Naive thymus-derived CD4-positive, alpha-beta T cell (primary cell): ENCODE measurements at places on chromosomes 5 and 9. TPM values are rescaled to one million over a fixed set of nuclear protein-coding genes. Genes with fewer than 3 reads are reported as not detected.

- H3K36me3 ChIP-seq = no peaks in the 10 kb centered on the region
- DNase-seq = no peak
- H3K27ac ChIP-seq = no peak overlapping the region
- H3K4me3 ChIP-seq = no peak overlapping the region
Measured at GRCh38 chr5:28574606-28575005, 1536.2 kb upstream of the CDH9 start.

GABRG2 gene
- not detected in 2 replicates for total RNA-seq

PCDHGC3 gene
- 0.29 TPM for total RNA-seq

ELOVL7 gene
- 0.29 TPM for total RNA-seq

- no peaks in the 10 kb centered on the region for H3K27me3 ChIP-seq
- no peak overlapping the region for H3K4me3 ChIP-seq
- H3K27ac ChIP-seq = no peak overlapping the region
- H3K4me1 ChIP-seq = no peaks in the 10 kb centered on the region
- no peaks in the 10 kb centered on the region for H3K36me3 ChIP-seq
Measured at GRCh38 chr5:7668627-7669026, 182.3 kb downstream of the CFAP90 start.

AIF1L gene
- not detected for total RNA-seq

GRCh38 chr5:156825688-156826087 is 24.4 kb upstream of the PPP1R2B start:
- H3K36me3 ChIP-seq = no peaks in the 10 kb centered on the region
- H3K4me1 ChIP-seq = no peaks in the 10 kb centered on the region
- H3K4me3 ChIP-seq = no peak overlapping the region
- no peak overlapping the region for H3K27ac ChIP-seq

DNA sequence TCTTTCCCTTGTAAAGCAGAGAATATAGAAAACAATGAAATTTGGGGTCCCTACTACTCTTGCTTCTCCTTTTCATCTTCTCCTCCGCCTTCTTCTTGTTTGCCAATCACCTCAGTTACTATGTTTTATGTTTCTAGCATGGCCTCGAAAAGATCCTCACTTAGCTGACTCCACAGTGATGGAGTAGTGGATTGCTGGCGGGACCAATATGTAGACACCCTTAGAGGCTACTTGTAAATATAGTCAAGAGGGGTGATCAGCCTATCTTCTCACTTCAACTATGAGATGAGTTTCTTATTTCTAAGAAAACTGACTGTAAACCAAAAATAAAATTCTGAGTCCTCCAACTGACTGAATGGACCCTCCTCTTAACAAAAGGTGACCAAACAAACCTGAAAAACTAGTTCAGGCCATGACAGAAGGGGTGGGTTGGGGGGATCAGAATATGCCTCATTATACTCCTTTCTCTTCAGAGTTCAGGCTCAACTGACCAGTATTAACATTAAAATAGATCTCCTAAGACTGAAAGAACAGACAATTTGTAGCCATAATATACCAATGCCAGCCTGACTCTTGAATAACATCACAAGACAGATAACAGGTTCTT is 829.0 kb downstream of the TLE4 start:
- no peaks in the 10 kb centered on the region for H3K36me3 ChIP-seq
- H3K27me3 ChIP-seq = no peaks in the 10 kb centered on the region

GRCh38 chr9:137666955-137667670 is 48.3 kb downstream of the EHMT1 start:
- H3K4me3 ChIP-seq = no peak overlapping the region
- no peaks in the 10 kb centered on the region for H3K27me3 ChIP-seq
- H3K4me1 ChIP-seq = peaks cover 13% of the 10 kb centered on the region
- DNase-seq = no peak
- H3K36me3 ChIP-seq = peaks cover 12% of the 10 kb centered on the region

CYLC2 gene
- total RNA-seq = not detected

- H3K27me3 ChIP-seq = no peaks in the 10 kb centered on the region
- no peaks in the 10 kb centered on the region for H3K36me3 ChIP-seq
- H3K4me3 ChIP-seq = no peak overlapping the region
- peaks cover 7% of the 10 kb centered on the region for H3K4me1 ChIP-seq
- no peak for DNase-seq
- H3K27ac ChIP-seq = no peak overlapping the region
Measured at GRCh38 chr5:96343094-96343493, 90.0 kb downstream of the PCSK1 start.

- DNase-seq = no peak
- H3K27me3 ChIP-seq = no peaks in the 10 kb centered on the region
- no peaks in the 10 kb centered on the region for H3K4me1 ChIP-seq
- H3K36me3 ChIP-seq = no peaks in the 10 kb centered on the region
- no peak overlapping the region for H3K27ac ChIP-seq
Measured at GRCh38 chr9:135065804-135066203, 21.7 kb upstream of the OLFM1 start.

GRCh38 chr5:58439094-58439644 is 20.7 kb downstream of the PLK2 start:
- no peaks in the 10 kb centered on the region for H3K36me3 ChIP-seq
- no peaks in the 10 kb centered on the region for H3K4me1 ChIP-seq
- no peak overlapping the region for H3K27ac ChIP-seq
- no peak overlapping the region for H3K4me3 ChIP-seq

- H3K4me1 ChIP-seq = no peaks in the 10 kb centered on the region
- no peaks in the 10 kb centered on the region for H3K36me3 ChIP-seq
- H3K27me3 ChIP-seq = no peaks in the 10 kb centered on the region
- H3K27ac ChIP-seq = no peak overlapping the region
- no peak for DNase-seq
- no peak overlapping the region for H3K4me3 ChIP-seq
Measured at GRCh38 chr9:3205421-3206095, 320.2 kb downstream of the RFX3 start.

SH3GL2 gene
- not detected for total RNA-seq

GRCh38 chr5:126219616-126220015 is 203.6 kb upstream of the GRAMD2B start:
- H3K4me1 ChIP-seq = no peaks in the 10 kb centered on the region
- no peaks in the 10 kb centered on the region for H3K27me3 ChIP-seq
- H3K36me3 ChIP-seq = no peaks in the 10 kb centered on the region
- no peak overlapping the region for H3K4me3 ChIP-seq
- no peak overlapping the region for H3K27ac ChIP-seq

DNA sequence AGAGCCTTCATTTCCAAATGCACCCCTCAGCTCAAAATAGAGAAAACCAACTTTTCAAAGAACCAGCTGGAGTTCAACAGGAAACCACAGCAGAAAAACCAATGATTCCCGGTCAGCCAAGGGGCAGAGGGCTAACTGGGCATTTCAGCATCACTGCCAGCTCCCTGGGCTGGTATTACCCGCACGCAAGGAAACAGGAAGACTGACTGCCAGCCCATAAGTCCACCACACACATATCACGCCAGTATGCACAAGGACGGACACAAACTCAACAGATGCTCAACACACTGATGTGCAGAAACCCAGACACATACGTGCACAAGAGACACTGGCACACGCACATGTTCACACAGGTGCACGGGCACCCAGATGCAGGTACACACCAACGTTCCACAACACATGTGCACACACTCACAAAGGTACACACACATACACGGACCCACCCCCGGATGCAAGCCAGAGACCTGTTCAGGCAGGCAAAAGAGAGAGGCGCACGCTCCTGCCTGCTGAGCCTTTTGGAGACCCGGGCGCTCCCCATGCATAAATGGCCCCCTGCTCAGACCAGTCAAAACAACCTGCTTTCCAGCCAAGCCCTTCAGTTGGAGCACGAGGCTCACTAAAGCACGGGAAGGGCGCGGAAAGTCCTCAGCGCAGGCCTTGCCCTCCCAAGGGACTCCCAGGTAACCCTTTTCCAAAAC is 2.1 kb downstream of the ADAMTS2 start:
- H3K4me3 ChIP-seq = no peak overlapping the region
- H3K4me1 ChIP-seq = no peaks in the 10 kb centered on the region
- H3K27me3 ChIP-seq = no peaks in the 10 kb centered on the region
- no peak overlapping the region for H3K27ac ChIP-seq

DMRTA1 gene
- not detected for total RNA-seq

WNT8A gene
- total RNA-seq = not detected
